RPMI8226 (cell line): ENCODE measurements at places on chromosomes 5 and 9.

- DNase-seq: no peak
Measured at GRCh38 chr5:42225009-42225408, 198.2 kb upstream of the GHR start.

GRCh38 chr5:74063821-74064220 is 437.8 kb downstream of the ARHGEF28 start:
- DNase-seq: no peak

DNA sequence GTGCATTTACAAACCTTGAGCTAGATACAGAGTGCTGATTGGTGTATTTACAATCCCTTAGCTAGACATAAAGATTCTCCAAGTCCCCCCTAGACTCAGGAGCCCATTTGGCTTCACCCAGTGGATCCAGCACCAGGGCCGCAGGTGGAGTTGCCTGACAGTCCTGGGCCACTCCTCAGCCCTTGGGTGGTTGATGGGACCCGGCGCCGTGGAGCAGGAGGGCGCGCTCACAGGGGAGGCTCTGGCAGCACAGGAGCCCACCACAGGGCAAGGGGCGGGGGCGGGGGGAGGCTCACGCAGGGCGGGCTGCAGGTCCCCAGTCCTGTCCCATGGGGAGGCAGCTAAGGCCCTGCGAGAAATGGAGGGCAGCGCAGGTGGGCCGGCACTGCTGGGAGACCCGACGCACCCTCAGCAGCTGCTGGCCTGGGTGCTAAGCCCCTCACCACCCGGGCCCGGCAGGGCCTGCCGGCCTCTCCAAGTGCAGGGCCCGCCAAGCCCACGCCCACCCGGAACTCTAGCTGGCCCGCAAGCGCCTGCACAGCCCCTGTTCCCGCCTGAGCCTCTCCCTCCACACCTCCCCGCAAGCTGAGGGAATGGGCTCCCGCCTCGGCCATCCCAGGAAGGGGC is 613.5 kb downstream of the TLE4 start:
- no peak for DNase-seq

- DNase-seq: no peak
Measured at GRCh38 chr5:78280261-78280660, 14.2 kb downstream of the AP3B1 start.

- peak; percentile 12 for DNase-seq
Measured at GRCh38 chr5:123371575-123372179, 51.5 kb downstream of the CEP120 start.

DNA sequence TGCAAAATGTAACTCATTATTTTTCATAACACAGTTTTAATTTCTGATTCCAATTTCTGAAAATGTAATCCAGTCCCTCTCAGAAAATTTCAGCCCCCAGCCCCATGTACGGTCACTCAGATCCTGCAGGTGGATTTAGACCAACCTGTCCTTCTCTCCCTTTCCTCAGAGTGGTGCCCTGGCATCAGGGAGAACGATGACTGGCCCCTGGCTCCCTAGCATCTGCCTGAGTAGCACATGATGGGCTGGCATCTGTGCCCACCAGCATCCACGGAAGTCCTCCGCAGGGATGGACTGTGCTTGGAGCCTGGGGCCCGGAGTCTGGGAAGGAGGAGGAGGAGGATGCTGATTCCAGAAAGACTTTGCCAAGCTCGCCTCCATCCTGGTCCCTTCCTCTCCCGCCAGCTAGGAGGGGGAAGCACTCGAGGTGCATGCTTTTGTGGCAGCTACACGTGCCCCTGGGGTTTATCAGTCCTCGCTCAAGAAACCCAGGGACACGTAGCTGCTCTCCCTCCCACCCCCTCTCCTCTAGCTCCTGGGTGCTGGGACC is 54.4 kb upstream of the RUFY1 start:
- DNase-seq: peak; percentile 35

- DNase-seq: no peak
Measured at GRCh38 chr5:31500256-31500655, 31.6 kb downstream of the DROSHA start.

DNA sequence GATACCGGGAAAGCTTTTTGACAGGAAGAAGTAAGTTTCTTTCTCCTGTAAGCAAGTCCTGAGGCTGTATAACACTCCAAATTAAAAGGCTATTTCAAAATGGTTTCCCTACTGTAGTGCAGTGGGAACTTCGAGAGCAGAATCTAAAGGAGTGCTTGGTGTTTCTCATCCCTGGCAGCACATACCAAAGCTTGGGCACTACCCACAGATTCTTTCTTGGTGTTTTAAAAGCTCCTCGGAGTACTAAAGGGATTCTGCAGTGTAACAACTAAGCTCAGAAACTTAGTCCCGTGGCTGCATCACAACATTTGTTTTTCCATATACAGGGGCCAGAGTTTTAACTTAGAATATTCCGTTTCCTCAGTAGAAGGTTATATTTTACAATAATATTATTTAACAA is 5.6 kb upstream of the APC start:
- no peak for DNase-seq

DNA sequence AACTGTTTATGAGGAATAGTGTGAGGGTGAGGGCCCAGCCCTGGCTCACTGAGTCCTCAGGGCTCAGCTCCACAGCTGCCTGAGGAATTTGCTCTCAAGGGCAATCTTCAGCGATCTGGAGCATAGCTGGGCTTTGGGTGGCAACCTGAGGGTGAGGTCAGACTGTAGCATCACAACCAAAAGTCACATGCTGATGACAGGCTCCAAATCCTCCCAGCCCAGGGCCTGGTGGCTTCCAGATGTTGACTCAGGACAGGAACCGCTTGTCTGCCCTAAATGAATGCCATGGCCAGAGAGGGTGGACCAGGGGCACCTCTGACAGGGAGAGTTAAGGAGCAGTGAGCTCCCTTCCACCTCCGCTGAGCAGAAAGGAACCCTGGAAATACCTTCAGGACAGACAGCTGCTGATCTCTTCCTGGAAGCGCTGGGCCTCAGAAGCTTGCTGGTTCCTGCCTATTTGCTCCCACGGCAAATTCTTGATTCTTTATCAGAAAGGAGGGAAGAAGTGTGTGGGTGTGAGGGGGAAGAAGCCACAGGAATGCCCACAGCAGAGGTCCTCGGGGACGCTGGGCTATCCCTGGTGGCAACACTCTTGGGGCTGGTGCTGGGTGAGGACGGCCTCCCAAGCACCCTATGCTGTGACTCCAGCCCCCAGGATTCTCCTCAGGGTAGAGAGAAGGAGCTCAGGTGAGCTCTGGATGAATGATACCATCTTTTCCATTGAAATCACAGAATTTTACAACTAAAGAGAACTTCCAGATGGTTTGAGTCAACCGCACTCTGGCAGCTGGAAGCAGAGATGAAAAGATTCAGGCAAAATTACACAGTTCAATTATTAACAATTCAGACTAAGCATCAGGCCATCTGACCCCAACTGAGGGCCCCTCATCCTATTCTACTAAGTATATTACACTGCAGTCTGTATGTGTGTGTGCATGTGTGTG is 13.8 kb upstream of the CTSL start:
- no peak for DNase-seq

- no peak for DNase-seq
Measured at GRCh38 chr9:6834306-6834705, 76.5 kb downstream of the KDM4C start.

DNA sequence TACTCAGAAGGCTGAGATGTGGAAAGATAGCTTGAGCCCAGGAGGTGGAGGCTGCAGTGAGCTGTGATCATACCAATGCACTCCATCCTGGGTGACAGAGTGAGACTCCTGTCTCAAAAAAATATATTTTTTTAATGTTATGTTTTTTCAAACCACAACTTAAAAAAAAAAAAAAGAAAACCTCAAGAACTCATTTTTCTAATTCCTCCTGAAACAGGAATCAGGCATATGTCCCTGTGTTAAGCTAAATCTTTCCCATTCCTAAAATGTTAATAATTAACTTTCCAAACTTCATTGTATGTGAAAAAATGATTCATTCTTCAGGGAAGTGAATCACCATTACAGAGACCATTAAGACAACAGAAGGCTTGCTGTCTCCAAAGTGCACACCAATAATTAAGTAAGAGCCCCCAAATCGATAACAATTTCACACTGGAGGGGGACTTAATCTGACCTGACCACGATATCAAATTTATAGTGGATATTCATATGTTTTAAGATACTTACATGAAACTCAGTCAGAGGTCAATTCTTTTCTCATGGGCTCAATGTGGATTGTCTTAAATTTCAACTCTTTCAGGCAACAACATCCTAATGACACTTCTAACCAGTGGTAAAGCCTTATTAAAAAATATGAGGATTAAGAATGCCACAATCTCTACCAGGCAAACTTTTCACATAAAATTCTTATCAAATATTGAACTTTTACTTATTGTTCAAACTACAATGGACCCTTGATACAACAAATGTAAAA is 5.2 kb downstream of the CEMIP2 start:
- DNase-seq: no peak

GRCh38 chr9:136343121-136343883 is 16.0 kb downstream of the GPSM1 start:
- no peak for DNase-seq

GRCh38 chr9:126053913-126054312 is 272.7 kb upstream of the MVB12B start:
- no peak for DNase-seq
